Hepatocyte (in vitro differentiated cells): ENCODE measurements at places on chromosomes 2 and 18. TPM values are rescaled to one million over a fixed set of nuclear protein-coding genes. Genes with fewer than 3 reads are reported as not detected.
A peak's percentile ranks its signal among the peaks of the same experiment; 100 is the strongest.

DNA sequence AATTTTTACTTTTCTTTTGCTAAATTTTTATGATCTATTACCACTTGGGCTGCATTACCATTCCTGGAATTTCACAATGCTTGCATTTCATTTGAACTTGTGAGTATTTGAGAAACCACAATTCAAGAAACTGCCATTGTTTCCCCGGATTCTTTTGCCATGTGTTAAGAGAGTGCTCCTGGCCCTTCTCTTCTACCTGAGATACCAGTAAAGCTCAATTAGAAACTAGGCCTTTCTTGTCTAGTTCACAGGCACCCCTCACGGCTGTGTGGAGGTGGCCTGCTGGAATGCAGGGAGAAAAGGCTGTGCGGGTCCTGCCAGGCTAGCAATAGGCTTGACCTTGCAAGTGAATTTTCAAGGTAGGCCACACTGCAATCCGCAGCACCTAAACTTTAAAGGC lies 40.8 kb downstream of the ZEB2 start:
- H3K27ac ChIP-seq = no peak overlapping the region
- H3K36me3 ChIP-seq = no peaks in the 10 kb centered on the region
- no peak for DNase-seq
- H3K4me3 ChIP-seq = no peak overlapping the region
- peaks cover 17% of the 10 kb centered on the region for H3K27me3 ChIP-seq

GRCh38 chr2:66805016-66805865 lies 370.3 kb downstream of the MEIS1 start:
- peak overlapping the region; percentile 56 for H3K27ac ChIP-seq
- H3K4me3 ChIP-seq = no peak overlapping the region
- H3K4me1 ChIP-seq = no peaks in the 10 kb centered on the region
- H3K27me3 ChIP-seq = no peaks in the 10 kb centered on the region
- H3K36me3 ChIP-seq = no peaks in the 10 kb centered on the region

DNA sequence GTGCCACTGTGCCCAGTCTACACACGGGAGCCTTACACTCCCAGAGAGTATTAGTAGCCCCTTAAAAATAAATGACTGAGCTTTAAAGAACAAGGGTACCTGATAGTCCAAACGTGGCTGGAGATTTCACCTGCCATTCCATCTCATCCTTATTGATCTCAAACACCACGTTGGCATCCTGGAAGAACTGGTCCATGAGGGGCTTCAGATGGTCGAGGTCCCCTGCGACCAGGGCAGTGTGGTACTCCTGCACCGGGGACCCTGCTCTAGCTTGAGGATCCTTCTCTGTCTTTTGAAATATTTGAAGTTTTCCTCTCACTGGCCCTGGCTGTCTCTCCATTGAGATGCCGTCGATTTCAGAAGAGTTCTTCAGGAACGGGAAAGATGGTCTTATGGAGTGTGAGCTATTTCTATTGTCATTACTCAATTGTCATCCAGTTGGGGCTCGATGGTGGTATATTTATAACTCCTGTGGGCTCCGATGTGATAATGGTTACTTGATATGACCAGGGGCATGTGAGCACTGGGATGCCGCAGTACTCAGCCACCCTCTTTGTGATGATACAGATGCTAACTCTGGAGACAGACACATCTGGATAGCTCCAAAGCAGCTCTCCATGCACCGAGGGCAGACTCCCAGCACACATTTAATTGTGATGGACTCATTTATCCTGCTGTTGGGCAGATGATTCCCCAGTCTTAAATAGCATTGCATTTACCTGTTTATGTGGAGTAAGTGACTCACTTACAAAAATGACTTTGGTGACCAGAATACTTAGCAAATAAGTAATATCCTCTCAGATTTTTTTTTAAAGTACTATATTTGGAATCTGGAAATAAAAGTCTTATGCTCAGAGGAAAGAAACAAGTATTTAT lies 22.8 kb downstream of the ASB18 start:
- H3K4me1 ChIP-seq = peaks cover 7% of the 10 kb centered on the region
- H3K4me3 ChIP-seq = no peak overlapping the region
- no peaks in the 10 kb centered on the region for H3K36me3 ChIP-seq
- peaks cover 51% of the 10 kb centered on the region for H3K27me3 ChIP-seq
- H3K27ac ChIP-seq = no peak overlapping the region

GRCh38 chr2:207727261-207727660 lies 15.8 kb downstream of the CCNYL1 start:
- no peaks in the 10 kb centered on the region for H3K36me3 ChIP-seq
- no peaks in the 10 kb centered on the region for H3K4me1 ChIP-seq
- H3K27ac ChIP-seq = no peak overlapping the region
- H3K4me3 ChIP-seq = no peak overlapping the region

SCG2 gene
- total RNA-seq = 14.0 and 14.2 TPM in 2 replicates

TMEM17 gene
- 3.6 and 4.3 TPM in 2 replicates for total RNA-seq
